ENCODE measurements at places on chromosomes 12 and 14.

DNA sequence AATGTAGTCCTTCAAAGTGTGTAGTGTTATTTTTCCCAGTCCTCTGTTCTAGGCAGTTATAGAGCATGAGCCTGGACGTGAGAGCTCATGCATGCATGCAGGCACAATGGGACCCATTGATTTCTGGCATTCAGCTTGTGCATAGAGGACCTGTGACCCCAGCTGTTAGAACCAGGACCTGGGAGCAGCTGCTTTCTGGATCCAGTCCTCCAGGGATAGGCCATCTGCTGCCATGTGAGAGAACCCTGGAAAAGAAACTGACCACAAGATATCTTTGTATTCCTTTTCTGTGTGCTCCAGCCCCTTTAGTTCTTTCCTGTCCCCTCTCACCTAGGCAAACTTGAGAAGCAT is 76.9 kb downstream of the SUSD6 start:
- DNase-seq, result no peak

- DNase-seq, result no peak
These were observed 966.9 kb upstream of the TMEM132C start for GRCh38 chr12:127300075-127300474.

- no peak for DNase-seq
These were observed 58.2 kb downstream of the MVK start for GRCh38 chr12:109631751-109632150.

GRCh38 chr14:91284146-91284790 is 39.8 kb upstream of the GPR68 start:
- DNase-seq, result no peak

DNA sequence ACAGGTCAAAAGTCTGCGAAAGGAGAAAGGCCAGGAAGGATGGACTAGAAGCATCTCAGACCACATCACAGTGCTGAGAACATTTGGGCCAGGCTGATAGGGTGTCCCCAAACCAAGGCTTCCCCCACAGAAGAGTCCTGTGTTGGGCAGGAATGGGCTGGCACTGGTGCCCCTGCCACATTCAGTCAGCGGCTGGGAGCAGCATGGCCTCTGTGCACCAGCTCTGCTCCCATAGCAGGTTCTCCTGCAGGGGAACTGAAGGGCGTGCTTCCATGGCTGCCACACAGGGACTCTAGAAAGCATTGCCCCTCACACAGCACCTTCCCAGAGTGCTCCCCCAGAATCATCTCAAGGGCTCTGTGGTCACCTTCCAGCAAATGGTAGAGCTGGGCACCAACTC is 17.5 kb downstream of the EVL start:
- DNase-seq, result no peak

DNA sequence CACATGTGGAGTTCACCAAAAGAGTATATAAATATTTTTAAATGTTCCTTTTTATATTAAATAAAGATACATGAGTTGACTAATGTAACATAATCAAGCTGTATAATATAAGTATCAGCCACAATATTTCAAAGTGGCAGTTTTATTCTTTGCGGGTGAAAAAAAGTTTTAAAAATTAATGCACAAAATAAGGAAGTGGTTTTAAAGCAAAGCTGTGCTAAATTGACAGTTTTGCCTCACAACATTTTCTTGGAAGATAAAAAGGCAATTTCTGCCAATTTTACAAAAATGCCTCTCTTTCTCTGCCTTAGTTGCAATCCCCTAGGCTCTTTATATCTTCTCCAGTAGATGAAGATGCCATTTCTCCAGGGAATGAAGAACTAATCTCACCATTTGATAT is 719.1 kb downstream of the C12orf50 start:
- no peak for DNase-seq

DNA sequence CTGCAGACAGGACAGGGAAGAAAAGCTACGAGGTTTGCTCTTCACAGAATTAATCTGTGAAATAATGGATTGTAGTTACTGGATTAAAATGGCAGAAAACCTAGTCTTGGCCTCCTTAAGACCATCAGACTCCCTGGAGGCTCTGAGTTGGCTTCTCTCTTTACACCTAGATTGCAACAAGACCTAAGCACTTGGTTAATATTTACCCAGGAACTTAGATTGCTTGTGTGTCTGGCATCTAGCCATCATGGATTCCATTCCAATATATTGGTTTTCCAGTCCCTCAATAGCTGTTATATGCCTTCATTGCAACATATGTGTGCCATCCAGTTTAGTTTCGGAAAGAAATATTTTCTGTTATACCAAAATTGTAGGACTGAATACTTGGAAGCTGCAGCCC is 1.9 kb upstream of the GTF2A1 start:
- DNase-seq, result no peak

GRCh38 chr12:123089140-123089539 is 61.8 kb downstream of the PITPNM2 start:
- DNase-seq, result no peak

GRCh38 chr12:61504396-61505080 is 755.7 kb upstream of the USP15 start:
- no peak for DNase-seq

GRCh38 chr12:28629691-28630090 is 439.4 kb downstream of the CCDC91 start:
- DNase-seq, result no peak

- DNase-seq, result no peak
These were observed 34.1 kb upstream of the CPM start for GRCh38 chr12:68967046-68967445.

DNA sequence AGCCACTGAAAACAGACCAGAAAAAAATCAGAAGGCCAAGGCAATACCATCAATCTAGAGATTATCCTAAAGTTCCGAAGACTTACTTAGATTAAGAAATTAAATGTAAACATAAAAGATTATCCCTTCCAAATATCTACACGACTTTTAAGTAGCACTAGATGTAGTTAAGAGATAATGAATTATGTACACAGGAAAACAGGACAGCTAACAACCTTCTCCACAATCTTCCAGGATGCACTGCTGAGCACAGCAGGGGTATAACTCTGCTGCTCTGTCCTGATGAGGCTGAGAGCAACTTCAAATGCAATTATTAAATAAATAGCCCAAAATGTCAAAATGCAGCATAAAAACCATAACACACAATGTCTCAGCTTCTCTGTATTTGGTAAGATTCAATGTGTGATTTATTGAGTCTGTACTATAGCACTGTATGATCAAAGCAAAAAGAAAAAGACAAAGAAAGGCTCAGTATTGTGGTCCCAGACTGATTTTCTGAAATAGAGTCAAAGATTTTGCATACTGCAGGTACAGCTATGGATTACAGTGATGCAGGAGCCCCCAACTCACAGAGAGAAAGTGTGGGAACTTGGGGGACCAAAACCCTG is 56.9 kb downstream of the TMTC1 start:
- DNase-seq, result no peak

- peak; percentile 26 for DNase-seq
These were observed 120.6 kb downstream of the TGFB3 start for GRCh38 chr14:75861161-75861621.

DNA sequence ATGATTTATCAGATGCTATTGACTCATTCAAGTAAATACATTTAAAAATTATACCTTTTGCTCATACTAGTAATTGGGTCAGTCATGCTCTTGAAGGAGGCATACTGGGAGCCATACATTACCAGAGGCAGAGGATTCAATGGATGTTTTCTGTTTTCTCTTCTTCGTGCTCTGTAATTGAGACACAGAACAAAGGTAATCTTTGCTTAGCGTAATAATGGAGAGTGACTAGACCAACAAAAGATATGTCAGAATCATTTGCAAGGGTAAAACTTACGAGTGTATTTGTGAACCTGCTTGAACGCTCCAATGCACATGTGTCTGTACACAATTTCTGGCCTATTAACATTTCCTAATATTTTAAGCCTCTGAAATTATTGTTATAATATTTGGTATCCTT is 296.4 kb downstream of the FOXG1 start:
- DNase-seq, result no peak

DNA sequence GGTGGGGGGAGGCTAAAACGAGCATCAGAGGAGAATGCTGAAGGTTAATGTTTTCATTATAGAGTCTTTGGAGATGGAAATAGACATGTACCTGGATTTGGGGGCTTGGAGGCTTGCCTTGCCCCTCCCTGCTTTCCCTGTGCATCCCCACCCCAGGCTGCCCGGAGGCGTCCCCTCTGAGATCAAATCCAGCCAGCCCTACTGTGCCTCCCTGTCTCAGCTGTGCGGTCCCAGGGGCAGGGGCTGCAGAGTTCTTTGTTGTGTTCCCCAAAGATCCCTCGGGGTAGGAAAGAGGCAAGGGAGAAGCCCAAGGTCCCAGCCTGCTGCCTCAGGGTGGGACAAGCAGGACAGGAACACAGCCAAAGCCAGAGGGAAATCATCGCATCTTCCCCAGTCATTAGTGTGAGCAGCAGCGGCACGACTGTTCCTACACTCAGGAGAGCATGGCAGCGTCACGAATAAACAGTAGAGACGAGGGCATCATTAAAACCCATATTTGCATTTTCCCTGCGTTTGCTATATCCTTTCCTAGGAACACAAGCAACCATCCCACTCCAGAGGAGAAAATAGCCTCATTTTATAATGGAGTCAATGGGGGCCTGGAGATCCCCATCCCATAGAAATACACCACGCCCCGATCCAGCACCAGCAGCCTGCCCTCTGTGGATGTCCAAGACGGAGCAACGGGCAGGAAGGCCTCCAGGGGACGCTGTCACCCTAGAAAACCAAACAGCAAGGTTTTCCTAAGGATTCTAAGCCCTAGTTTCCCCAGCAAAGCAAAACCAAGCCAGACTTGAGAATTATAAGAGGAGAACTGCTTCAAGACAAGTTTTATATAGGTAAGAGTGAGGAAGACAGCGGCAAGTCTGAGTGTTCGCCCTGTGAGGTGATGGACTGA is 32.4 kb downstream of the ANO2 start:
- no peak for DNase-seq

DNA sequence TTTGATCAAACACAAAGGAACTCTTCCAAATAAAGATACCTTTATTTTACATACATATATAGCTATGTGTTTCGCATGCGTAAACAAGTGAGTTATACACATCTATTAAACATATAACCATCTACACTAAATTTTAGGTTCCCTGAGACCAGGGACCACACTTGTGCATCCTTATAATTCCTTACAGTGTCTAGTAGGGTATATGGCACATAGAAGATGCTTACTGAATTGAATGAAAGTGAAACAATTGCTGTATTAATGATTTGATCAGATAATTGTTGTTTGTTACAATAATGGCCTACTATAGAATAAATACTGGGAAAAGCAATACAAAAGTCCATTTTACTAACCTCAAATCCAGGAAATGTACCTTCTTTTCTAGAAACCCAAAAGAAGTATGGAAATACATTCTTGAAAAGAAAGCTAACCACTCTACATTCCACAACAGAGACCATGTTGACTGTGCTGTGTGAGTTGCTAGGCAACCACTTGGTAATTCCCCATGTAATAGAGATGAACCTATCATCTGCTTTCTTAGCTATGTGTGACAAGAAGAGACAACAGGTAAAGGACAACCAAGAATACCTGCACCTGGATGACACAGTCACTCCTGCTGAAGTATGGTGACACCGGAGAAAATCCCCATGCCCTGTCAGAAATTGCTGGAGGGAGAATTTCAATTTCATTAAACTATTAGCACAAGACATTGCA is 11.9 kb upstream of the CIPC start:
- no peak for DNase-seq

- DNase-seq, result no peak
These were observed 448.7 kb downstream of the SLC6A15 start for GRCh38 chr12:84463741-84464495.

GRCh38 chr12:65511134-65511834 is 232.8 kb downstream of the MSRB3 start:
- DNase-seq, result no peak

DNA sequence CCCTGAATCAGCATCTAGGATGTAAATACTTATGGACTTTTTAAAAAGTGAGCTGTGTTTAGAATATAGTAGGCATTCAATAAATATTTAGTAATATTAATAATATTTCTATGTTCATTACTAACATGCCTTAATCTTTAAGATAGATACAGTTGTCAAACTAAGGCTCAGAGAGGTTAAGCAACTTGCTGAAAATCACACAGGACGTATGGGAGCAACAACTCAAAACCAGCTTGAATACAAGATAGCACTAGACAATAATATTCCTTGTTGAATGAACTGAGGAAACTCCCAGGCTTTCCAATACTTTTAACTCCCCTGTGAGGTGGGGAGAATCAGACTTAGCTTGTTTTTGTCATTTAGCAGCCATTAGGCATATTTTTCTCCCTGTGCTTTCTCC is 45.3 kb downstream of the LLPH start:
- no peak for DNase-seq

Measured in activated CD4-positive, alpha-beta T cell treated with anti-CD3 and anti-CD28 coated beads, Interleukin-10, Interleukin-2, amounts not matched to agents 100 ng/mL and 50 ng/mL, durations not matched to agents 16 hours and 8 hours (primary cell).